AG04450 (cell line): ENCODE measurements at places on chromosomes 1 and 21.
A peak's percentile ranks its signal among the peaks of the same experiment; 100 is the strongest.

DNA sequence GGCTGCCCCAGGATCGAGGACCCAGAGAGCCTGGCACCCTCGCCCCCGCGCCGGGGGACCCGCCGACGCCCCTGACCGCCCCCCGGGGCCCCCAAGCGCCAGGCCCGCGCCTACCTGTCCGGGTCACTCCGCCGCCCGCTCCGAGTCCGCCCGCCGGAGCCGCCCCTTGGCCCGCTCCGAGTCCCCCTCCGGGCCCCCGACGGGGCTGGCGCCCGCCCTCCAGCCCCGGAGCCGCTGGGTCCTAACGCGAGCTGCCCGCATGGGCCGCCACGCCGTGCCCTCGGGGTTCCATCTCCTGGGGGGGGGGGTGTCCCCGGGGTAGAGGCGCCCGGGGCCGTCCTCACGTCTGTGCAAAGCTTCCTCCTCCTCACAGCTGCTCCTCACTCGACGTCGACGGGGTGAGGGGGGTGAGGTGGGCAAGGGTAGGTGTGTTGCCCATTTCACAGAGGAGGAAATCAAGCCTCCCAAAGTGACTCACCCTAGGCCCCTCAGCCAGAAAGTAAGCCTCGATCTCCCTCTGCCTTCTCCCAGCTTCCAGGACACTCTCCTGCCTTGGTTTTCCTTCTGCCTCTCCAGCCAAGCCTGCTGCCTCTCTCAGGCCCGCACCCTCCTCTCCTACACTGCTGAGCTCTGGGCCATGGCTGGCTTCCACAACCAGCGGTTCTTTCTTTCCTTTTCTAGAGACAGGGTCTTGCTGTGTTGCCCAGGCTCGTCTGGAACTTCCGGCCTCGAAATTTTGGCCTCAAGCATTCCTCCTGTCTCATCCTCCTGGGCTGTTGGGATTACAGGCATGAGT is at the start of gene MFAP2:
Gene MFAP2, minus strand, starts transcription at position 148 of the 796 bp plus-strand sequence. CDS start 2,347 bp downstream, outside the sequence.
- no peak for DNase-seq

DNA sequence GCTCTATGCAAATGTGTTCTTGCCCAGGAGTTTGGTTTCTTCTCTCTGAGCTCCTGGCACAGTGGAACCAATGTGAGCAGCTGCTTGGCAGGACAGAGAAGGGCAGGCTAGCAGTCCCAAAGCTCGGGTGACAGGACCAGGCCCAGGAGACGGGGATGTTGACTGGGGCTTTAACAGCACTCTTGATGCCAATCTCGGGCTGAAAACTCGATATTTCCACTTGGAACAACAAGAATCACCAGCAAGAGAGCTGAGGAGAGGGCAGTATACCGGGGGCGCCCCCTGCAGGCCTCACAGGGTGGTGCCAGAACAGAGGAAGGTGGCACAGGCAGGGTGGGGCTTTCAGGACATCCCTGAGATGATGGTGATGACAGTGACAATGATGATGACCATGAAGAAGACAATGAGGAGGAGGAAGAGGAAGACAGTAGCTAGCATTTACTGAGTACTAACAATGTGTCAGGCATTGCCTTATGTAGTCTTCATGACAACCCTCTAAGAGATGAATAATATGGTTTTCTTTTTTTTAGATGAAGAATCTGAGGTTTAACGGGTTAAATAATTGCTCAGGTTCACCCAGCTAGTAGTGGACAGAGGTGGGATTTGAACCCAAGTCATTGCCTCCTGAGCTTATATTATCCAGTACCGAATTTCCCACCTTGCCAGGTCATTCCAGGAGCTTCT is 2.7 kb upstream of the KCNJ9 start:
- no peak for DNase-seq

DNA sequence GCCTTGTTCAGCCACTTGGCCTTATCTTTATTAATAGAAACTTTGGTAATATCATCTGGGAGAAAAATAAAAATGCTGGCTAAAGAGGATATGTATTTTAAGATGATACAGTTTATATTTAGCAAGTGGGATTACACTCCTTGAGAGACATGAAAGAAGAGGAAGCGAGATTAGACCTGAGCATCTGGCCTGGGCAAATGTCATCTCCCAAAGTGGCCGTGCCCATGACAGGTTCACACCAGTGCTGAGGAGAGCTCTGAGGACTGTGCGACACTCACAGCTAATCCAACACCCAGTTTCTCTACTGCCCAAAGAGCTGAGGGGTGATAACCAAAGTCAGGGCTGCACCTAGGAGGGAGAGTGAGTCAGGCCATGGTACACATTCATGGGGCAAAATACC is 121.7 kb upstream of the DUSP10 start:
- DNase-seq, result no peak

- no peak for DNase-seq
These were observed 305.0 kb downstream of the HLX start for GRCh38 chr1:221184131-221184794.

GRCh38 chr1:203424861-203425662 is 50.5 kb upstream of the PRELP start:
- DNase-seq, result peak; percentile 47

GRCh38 chr1:200684015-200684414 is 14.3 kb upstream of the DDX59 start:
- DNase-seq, result no peak

DNA sequence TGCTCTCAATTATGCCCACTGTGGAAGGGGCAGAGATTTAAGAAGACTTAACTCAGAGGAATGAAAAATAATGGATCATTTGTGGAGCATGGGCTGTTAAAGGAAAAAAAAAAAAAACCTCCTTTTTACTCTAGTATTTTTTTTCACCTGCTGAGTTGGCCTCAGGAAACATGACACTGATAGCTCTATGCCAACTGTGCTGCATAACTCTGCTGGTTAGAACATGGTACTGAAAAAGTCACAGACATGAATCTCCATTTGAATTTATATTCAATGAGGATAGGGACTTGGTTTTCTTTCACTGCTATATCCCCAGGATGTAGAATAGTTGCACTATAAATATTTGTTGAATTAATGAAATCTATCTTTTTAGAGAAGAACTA is 86.1 kb upstream of the KIAA0040 start:
- DNase-seq, result no peak

DNA sequence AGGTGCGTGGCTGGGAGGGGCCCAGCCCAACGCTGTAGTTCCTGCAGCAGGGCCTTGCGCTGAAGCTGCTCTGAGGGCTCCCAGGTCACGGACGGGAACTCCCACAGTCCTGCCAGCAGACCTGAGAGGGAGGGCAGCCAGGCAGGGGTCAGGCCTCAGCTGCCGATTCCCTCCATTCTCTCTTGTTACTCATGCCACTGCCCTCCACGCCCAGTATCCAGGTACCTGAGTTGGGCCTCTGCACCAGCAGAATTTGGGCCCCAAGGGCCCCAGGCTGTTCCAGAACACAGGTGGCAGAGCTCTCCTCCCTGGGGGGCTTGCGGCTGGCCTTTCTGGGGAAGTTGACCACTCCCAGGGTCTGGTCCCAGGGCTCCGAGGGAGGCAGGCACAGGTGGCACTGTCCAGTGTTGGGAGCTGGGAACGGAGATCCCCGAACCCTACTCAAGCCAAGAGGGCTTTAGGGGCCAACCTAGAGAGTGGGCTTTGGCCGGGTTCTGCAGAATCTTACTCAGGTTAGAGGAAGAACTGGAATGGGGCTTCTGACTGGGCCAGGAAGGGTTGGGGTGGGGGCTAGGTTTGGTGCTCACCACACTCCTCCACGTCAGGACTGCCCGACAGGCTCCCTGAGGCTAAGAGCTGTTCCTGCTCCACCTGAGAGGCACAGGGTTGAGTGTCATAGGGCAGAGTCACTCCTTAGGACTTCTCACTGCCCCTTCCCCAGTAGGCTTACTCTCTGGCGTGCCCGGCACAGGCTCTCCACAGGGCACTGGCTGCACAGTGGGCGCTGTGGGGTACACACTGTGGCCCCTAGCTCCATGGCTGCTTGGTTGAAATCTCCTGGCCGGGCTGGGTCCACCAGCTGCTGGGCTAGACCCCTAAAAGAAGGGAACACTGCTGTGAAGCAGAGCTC is 5.0 kb downstream of the HPDL start:
- DNase-seq, result no peak

DNA sequence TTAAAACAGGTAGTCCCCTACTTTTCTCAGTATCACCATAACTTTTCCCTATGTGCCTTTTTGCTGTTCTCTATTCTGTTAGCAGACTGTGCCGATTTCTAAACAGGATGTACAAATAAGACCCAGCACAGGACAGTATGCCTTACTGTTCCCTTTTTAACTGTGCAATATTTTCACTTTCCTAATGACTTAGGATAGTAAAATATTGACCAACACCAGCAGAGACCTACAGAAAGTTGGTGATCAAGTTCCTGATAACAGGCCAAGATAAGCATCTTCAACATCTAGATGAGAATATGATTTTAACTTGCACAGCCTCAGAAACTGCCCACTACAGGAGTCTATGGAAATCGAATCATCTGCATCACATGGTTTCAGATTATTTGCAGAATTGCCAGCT is 42.0 kb downstream of the ADSS2 start:
- DNase-seq, result no peak

- DNase-seq, result no peak
These were observed 40.3 kb upstream of the EDARADD start for GRCh38 chr1:236353813-236354212.

DNA sequence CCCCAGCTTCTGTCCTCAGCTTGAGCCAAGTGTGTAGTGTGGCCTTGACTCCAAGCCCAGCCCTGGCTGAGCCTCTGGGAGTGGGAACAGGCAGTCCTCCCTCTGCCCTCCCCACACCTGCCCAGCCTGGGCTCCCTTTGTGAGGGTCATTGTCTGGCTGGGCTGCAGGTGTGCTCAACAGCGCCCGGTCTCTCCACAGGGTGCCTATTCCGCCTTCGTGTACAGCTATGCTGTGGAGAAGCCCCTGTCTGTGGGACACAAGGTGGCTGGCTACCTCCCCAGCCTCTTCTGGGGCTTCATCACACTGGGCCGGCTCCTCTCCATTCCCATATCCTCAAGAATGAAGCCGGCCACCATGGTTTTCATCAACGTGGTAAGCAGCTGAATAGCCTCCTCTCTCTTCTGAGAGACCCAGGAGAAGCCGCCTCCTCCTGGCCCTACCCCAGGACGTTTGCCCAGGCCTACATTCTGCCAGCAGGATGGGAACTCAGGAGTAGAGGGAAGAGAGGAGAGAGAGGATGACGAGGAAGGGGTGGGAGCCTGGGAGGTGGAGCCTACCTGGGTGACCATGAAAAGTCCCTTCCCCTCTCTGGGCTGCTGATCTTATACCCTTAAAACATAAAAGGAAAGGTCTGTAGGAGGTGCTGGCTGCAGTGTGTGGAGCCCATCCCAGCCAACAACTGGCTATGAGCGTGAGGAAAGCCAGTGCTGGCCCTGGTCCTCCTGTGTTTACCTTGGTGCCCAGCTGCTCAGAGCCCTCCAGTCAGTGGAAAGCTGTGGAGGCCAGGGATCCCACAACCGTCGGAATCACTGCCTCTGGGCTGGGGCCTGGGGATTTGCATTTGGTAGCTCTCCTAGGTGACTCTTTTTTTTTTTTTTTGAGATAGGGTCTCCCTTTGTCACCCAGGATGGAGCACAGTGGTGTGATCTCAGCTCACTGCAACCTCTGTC is 45.7 kb downstream of the ELK4 start:
- DNase-seq, result no peak

DNA sequence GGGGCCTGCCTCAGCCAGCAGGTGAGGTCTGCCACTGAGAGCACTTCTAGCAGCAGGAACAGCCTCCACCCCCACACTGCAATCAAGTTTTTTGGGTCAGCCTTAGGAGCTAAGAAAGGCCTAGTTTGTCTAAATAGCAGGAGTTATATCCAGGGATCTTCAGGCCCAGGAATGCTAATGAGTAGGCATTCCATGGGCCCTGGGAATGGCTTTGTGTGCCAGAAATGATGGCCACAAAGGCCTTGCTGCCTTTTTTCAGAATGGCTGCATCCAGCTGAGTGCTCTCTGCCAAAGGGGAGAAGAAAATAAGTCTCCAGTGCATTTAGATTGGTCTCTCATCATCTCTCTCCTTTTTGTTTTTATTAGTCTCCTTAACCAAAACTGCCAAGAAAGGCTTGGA is 2.8 kb downstream of the MRTO4 start:
- DNase-seq, result no peak

DNA sequence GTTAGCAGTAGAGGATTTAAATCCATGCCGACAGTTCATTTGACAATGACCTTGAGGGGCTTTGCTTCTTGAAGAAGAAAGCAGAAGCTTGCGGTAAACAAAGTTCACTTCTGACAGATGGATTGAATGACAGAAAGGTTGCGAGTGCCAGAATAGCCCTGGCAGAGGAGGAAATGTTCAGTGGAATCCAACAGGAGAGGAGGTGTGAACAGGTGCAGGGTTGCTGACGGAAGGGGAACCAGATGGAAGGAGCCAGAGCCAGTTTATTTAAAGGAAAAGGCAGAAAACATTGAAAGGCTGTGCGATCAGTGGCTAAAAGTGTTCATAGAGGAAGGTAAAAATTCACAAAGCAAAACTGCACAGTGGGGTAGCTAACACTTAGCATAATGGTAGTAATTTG is 141.0 kb downstream of the SDCCAG8 start:
- no peak for DNase-seq

DNA sequence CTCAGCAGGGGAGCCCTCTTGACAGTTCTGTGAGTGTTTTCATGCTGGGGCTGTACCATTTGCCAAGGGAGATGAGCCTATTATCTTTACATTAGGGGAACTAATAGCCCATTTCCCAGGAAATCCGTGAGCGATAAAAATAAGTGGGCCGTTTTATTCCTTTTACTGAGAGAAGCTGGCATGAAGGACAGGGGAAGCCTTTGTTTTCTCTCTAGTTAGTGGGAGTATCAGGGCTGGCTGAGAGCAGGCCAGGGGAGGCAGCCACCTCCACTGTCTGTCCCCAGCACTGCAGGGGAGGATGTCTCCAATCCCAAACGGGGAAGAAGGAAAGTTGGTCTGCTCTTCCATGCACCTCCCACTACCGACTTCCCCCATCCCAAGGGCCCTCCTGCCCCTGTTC is 2.5 kb downstream of the UBL4B start:
- no peak for DNase-seq

DNA sequence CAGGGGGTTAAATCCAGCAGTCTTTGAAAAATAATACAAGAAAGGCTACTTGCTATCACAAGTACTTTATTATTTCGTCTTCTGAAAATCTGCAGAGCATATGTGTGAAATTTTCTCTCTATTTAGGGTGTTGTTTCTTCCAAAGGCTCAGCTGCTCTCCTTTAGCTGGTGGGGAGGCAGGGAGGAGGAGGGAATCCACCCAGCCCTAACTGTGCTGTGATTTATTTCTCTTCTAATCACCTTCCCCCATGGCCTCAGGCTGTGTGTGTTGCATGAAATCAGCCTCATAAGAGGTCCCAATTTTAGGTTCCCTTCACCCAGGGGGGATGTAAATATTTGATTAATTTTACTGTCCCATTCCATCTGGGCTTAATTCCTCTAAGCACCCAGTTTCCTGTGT is 77.6 kb upstream of the PGBD5 start:
- no peak for DNase-seq

GRCh38 chr1:226535666-226536065 is 12.9 kb upstream of the STUM start:
- no peak for DNase-seq

GRCh38 chr1:230771773-230772354 is 24.7 kb downstream of the CAPN9 start:
- no peak for DNase-seq

DNA sequence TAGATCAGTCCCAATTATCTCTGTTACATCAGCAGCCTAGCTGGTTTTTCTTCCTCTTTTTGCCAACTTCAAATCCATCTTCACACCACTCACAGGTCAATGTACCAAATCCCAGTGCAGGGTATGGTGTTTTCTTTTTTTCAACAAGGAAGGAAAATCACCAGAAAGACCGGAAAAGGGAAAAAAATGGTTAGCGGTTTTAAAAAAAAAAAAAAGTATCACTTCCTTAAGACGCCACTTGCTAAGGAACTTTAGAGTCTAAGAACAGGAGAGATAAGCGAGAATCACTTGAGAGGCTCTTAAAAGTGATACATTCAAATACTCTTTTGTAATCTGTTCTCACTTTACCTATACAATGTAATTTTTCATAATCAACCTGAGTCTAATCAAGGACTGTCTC is 3.1 kb upstream of the OR10J1 start:
- no peak for DNase-seq
